ENCODE measurements at places on chromosomes 5 and 9.

DNA sequence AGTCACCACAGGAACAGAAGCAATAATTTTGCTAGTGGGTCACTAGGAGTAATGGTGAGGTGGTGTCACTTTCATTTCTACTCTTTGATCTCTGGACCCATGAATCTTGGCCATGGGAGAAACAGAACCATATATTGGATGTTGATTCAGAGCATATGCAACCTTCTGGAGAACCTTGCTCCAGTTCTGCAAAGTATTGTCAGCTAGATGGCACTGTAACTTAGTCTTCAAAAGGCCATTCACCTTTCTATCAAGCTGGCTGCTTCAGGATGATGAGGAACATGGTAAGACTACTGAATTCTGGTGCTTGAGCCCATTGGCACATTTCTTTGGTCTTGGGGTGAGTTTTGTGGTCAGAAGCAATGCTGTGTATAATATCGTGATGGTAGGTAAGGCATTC lies 129.1 kb upstream of the FBN2 start:
- no peak for DNase-seq

DNA sequence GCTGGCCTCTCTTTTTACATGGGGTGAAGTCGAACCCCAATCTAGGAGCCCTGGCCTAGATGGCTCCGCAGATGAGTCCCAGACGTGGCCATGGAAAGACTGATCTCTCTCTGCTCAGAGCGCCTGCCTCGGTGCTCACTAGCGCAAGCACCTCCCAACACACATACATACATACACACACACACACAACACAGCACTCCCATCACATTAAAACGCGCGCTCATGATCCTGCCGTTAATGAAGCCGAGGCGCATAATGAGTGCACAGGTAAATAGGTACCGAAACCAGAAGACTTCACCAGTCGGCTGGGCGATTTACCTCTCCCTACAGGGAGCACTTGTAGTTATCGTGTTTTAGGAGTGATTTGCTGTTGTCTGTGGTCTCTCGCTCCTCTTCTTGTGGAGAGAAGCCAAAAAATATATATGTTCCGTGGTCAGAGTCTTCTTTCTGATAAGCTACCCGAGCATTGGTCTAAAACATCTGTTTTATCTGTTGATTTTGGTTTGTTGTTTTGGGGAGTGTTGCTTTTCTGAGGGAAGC lies 207.7 kb downstream of the MEF2C start:
- no peak for DNase-seq

- DNase-seq = no peak
Observed at GRCh38 chr9:114138552-114138971, 16.8 kb upstream of the COL27A1 start.

DNA sequence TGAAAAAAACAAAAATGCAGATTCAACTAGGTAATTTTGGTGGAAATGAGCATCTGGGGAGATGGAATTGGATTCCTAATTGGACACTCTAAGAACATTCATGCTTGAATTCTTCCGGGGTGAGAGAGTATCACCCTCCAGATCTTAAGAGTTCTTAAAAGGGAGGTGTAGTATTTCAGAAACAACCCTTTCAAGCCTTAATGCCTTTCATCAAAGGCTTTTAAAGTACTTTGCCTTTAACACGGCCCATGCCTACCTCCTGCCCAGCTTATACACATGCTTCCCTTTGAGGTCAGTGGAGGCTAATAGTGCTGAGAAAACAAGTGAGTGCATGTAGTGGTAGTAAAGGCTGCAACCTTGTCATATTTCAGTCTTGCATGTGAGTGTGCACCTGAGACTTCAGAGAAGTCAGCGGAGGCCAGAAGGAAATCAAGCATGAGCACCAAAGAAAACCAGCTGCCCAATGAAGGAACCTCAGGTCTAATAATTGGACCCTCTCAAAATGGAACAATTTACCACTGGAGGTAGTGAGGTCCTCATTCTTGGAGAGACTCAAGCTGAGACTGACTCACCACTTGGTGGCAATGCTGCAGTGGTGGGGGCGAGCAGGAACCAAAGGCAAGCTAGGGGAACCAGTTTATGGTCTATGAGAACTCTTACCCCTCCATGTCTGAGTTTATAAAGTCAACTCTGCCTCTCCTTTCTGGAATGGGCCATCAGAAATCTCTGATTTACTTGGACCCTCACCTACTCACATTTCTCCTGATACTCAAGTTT lies 98.4 kb upstream of the GDNF start:
- DNase-seq = no peak

- DNase-seq = no peak
Observed at GRCh38 chr5:60535198-60535597, 164.8 kb downstream of the DEPDC1B start.

- DNase-seq = no peak
Observed at GRCh38 chr9:37010180-37010579, 23.9 kb downstream of the PAX5 start.

GRCh38 chr9:117149996-117150395 lies 264.9 kb downstream of the ASTN2 start:
- no peak for DNase-seq

DNA sequence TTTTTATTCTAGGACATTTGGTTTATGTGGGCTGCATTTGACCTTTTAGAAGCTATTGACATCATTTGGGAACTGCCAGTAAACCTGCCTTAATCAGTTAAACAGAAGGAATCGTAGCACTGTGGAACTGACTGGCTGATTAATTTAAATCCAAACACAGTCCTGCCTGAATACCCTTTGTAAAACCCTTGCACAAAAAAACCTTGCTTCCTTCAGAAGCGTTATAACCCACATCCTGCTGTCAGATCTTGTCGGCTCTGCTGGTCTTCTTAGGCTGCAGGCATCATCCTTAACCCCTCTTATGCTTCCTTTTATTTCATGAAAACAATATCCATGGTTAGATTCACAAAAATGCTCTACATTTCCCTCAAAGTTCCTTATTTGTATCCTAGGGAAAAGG lies 46.3 kb downstream of the PAM start:
- DNase-seq = no peak

DNA sequence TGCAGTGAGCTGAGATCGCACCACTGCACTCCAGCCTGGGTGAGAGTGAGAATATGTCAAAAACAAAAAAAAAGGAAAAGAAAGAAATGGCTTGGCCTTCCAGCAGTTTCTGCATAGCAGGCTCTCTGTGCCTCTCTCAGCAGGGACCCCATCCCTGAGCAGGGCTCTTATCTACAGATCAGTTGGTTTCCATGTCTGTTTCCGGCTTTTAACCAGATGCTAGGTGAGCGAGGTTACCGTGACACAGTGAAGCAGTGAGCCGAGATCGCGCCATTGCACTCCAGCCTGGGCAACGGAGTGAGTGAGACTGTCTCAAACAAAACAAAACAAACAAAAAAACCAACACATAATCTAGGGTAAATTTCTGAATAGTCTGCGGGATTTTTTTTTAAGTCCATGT lies 51.4 kb downstream of the COL5A1 start:
- DNase-seq = no peak

DNA sequence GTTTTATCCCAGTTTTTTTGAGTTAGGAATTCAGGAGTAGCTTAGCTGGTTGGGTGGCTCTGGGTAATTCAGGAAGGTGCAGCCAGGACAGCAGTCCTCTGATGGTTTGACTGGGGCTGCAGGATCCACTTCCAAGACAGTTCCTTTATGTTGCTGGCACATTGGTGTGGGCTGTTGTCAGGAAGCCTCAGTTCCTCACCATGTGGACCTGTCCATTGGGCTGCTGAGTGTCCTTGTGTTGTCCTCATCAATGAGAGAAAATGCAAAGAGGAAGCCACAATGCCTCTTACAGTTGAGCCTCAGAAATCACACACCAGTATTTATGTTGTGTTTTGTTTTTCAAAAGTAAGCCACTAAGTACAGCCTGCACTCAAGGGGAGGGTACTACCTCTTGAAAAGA lies 140.9 kb downstream of the MAST4 start:
- no peak for DNase-seq

GRCh38 chr9:38020151-38021076 lies 48.6 kb downstream of the SHB start:
- no peak for DNase-seq

- no peak for DNase-seq
Observed at GRCh38 chr9:22623236-22623635, 176.6 kb downstream of the DMRTA1 start.

DNA sequence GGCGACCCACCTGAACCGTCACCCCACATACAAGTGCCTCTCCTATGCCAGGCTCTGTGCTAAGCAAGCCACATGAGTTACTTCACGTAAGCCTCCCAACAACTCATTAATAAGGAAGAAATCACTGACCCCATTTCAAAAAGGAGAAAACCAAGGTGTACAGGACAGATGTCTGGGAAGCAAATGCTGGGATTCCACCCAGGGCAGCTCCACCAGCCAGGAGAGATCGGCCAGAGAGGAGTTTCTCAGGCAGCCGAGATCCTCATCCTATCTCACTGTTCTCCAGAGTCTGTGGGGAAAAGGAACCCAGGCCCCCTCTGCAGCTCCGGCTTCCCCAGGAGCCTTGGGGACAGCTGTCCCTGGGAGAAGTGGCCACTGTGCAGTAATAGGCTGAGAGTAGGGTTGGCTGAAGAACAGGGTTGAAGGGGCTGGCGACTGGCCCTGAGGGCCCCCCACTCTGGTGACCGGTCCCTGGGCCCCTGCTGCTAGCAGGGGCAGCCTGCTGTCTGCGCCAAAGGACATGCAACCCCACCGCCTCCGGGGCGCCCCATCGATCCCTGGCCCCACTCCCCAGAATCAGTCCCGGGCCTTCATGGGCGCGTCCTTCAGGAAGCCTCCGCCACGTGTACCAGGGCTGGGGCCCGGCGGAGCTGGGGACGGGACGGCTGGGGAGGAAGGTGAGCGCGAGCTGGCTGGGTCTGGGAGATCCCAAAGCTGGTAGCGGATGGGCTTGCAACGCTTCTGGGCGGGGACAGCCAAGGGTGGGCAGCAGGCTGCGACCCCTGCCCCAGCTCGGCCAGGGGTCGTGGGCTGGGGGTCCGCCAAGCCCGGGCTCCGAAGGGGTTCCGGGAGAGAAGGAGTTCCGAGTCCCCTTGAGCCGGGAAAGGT lies 44.1 kb upstream of the STXBP1 start:
- DNase-seq = no peak

- no peak for DNase-seq
Observed at GRCh38 chr5:142690667-142691066, 4.8 kb upstream of the FGF1 start.

GRCh38 chr5:4700069-4700468 lies 440.1 kb upstream of the ADAMTS16 start:
- peak; percentile 24 for DNase-seq

GRCh38 chr9:125663127-125663526 lies 43.9 kb downstream of the MAPKAP1 start:
- DNase-seq = no peak

DNA sequence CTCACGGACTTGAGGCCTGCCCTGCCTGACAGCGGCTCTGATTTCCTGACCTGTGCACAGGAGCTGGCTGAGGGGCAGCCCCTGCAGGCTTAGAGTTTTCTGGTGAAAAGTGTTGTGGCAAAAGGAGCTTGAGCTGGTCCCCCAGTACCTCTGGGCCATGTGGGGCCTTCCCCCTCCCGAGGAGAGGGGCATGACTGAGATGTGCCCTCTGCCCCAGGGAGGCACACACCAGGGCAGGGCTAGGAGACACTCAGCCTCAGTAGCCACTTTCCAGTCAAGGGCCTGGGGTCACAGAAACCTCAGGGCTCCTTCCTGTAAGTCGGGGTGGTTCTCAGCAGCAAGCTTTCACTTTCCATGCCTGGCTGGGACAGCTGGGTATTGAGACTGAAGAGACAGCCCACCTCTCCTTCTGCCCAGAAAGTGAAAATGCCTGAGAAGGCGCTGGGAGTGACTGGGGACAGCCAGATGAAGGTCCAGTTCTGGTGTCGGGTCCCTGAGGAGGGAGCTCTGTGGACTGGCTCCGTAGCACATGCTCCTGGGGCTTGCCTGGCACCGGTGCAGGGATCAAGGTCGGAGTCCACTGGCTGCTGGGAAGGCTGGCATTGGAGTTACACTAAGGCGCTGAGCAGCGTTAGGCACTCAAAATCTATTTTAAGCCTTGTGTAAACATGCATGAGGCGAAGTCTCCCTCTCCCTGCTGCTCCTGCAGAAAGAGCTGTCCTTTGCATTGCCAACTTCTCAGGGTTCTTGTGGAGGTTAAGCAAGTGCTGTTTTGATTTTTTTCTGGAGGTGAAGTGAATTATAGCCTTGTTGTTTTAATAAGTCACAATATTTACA lies 394.9 kb downstream of the GADD45G start:
- no peak for DNase-seq

Measured in epithelial cell of prostate (primary cell).